NCI-H524 treated with DMSO at 0.1 percent for 48 hours (cell line): ENCODE measurements at places on chromosomes 3 and 15.

DNA sequence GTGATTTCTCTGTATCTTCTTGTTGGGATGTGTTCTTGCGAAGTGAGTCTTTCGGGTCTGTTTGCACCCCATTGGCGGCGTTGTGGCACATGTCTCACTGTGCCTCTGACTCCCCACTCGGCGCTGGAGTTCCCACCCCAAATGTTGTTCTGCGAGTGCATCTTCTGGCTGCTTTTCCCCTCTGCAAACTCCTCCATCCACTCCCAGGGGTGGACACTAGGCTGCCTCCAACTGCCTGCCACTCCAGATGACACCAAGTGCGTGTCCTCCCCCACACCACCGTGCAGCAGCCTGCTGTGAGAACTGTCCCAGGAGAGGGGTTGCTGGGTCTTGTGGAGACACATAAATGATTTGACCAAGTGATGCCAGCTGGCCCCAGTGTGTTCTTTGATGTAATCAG, 17.6 kb downstream of the EFCC1 start:
- no peak for DNase-seq

- no peak for DNase-seq
Observed at GRCh38 chr3:9951962-9952805, at the start of gene PRRT3. TSS of gene PRRT3 (minus strand) at chr3:9952408. CDS start at chr3:9950115, 2,293 bp downstream.

- DNase-seq, result no peak
Observed at GRCh38 chr15:36688310-36689011, 109.0 kb downstream of the CDIN1 start.

DNA sequence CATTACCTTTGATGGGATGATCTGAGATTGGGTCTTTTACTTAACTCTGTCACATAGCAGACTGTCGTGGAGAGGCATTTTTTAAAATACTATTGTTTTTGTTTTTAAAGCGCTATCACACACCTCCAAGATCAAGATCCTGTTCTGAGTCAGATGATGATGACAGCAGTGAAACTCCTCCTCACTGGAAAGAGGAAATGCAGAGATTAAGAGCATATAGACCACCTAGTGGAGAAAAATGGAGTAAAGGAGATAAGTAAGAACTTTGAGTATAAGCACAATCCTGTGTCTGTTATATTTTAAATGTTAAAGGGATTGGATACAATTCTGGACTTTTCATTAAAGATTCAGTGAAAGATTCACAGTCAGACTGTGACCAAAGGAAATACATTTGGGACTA, 18.4 kb upstream of the ZBTB47 start:
- DNase-seq, result no peak

GRCh38 chr3:150495149-150495548, 51.1 kb downstream of the SERP1 start:
- DNase-seq, result no peak

DNA sequence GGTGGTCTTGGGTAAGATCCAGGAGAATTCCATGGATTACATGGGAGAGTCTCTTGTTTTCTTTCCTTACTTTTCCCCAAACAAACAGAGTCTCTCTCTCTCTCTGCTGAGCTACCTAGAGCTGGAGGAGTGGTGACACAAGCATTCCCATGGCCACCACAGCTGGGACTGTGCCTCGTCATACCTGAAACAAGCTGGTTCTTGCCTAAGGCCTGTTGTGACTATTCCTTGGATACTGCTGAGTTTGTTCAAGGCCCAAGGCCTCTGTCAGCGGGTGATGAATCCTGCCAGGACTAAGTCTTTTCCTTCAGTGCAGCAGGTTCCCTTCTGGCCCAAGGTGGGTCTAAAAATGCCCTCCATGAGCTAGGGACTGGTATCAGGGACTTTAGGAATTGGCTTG, 378.1 kb upstream of the ZNF385D start:
- DNase-seq, result no peak

DNA sequence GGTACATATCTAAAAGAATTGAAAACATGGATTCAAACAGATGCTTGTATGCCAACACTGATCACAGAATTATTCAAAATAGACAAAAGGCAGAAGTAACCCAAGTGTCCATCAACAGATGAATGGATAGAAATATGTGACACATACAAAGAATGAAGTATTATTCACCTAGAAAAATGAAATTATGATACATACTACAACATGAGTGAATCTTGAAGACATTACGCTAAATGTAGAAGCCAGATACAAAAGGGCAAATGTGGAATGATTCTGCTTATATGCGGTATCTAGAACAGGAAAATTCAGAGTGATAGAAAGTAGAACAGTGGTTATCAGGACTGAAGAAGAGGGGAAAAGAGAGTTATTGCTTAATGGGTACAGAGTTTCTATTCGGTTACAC, 26.2 kb upstream of the SLC12A8 start:
- DNase-seq, result no peak

DNA sequence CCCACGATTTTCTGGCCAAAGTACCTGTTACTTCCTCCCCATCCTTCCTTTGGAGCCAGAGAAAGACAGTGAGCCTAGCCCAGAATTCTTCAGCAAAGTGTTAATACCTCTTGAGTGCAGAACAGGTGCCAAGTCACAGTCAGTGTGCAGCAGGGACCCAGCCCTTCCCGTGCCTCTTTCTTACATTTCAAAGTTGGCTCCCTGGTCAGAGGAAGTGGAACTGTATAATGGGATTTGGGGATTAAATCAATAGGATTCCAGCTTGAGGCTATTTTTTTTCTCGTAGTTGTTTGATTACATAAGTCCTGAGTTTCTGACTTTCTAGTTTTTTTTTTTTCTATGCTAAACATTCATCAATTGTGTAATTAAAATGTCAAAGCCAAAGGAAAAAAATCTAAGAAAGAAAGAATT, 52.6 kb upstream of the ABHD10 start:
- peak; percentile 87 for DNase-seq

DNA sequence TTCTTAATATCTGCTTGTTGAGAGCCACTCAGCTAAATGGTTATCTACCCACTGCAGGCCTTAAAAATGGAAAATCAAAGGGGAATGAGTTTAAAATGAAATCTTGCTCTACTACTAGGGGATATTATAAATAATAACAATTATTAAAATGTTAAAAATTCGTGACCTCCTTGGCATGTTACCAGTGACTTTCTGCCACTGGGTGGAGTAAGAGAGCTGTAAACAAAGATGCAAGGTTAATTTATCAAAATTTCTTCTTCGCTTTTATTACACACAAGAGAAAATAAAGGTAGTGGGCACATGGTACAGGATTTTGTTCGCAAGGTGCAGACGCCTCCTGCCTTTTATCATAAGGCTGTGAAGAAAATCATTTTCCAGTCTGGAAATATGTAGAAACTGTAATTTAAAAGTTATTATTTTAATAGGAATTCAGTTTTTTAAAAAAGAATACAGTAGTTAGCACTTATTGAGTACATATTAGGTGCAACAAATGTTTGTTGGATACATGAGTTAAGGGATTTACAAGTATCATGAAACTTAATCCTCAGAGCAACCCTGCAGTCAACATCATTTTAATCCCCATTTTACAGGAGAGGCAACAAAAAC, 272.6 kb downstream of the SUCLG2 start:
- DNase-seq, result no peak

DNA sequence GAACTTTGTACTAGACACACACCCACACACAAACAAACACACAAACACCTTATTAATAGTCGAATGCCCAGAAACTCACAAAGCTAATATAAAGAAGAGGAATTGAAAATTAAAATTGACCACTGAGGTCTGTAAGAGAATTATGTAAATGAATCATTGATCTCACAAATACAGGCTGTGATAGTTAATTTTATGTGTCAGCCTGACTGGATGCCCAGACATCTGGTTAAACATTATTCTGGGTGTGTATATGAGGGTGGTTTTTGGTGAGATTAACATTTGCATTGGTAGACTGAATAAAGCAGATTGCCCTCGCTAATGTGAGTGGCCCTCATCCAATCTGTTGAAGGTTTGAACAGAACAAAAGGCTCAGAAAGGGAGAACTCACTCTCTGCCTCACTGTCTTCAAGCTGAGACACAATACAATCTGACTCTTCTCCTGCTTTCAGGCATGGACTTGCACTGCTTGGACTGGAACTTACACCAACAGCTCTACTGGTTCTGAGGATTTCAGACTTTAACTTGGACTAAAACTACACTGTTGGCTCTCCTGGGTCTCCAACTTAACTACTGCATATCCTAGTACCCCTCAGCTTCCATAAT, 199.4 kb upstream of the TTC14 start:
- DNase-seq, result peak; percentile 70

DNA sequence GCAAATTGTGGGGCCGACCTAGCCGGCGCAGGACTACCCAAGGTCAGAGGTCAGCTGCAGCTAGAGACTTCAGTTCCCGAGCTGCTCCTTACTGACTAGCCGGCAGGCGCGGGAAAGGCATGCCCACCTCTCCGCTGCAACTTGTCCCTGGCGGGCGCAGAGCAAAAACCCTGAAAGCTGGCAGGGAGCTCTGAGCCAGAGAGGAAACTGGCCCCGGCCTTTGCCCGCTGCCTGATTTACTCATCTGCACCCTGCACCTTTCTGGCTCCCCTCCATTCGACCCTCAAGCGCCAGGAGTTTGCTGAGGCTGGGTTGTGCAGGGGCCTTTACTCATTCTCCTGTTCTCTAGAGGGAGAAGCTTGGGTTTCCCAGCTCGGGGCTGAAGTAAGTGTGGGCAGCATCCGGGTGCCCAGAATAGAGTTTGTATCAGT, 1.5 kb downstream of the ZIC4 start:
- no peak for DNase-seq

- no peak for DNase-seq
Observed at GRCh38 chr3:147218965-147219364, 187.4 kb downstream of the ZIC4 start.

DNA sequence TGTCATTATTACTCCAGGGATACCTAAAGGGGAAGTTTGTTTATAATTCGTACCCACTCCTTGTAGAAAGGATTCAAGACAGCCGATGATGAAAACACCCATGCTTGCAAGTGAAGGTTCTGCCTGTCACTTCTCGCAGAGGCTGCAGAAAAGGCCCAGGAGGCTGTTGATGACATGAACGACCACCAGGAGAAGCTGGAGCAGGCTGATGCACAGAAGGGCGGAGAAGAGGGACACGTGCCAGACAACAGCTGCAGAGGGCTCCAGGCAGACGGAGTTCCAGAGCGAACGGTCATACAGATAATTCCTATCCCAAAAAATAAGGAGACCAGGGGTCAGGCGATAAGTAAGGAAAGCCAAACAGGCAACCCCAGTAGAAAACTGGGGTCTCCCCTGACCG, 5.7 kb upstream of the DYNLT2B start:
- peak; percentile 67 for DNase-seq

DNA sequence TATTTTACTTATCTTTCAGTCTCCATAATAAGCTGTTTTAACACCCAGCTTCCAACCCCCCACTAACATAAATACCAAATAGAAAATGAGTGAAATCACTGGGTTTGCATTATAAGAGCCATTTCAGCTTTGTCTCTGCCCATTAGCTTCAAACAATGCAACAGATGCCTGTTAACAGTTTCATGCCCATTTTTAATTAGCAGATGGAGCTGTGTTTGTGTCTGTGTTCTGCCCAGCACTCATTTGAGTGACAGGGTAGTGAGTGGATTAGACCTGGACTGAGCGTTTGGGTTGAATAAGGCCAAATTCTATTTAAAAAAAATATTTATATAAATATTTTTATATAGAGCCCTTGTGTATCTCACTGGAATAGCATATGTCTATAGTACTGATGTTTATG, 7.4 kb downstream of the RAB8B start:
- peak; percentile 78 for DNase-seq

DNA sequence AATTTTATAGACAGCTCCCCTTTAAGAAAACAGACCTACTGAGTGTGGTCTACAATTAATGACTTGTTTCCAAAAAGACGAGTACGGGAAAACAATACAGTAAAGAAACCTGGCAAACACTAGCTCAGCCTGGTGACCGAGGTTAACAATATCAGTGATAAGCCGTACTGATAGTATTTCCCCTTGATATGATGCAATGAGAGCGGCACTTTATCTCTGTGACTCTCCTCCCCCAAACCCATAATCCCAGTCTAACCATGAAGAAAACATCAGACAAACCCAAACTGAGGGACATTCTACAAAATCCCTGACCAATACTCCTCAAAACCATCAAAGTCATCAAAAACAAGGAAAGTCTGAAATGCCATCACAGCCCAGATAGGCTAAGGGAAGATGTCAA, 8.2 kb downstream of the DENND4A start:
- DNase-seq, result no peak
